ENCODE measurements at places on chromosomes 16 and 17. TPM values are rescaled to one million over a fixed set of nuclear protein-coding genes. Genes with fewer than 3 reads are reported as not detected.
A peak's percentile ranks its signal among the peaks of the same experiment; 100 is the strongest.

BRD7 gene
- total RNA-seq: 59.1 TPM

HSD11B2 gene
- 29.1 TPM for total RNA-seq

MYH1 gene
- total RNA-seq: 0.52 TPM

SCO1 gene
- 33.4 TPM for total RNA-seq

KDM8 gene
- total RNA-seq: 14.8 TPM

GRCh38 chr17:79007504-79008381 is 1.8 kb downstream of the CANT1 start:
- no peak for DNase-seq

DNA sequence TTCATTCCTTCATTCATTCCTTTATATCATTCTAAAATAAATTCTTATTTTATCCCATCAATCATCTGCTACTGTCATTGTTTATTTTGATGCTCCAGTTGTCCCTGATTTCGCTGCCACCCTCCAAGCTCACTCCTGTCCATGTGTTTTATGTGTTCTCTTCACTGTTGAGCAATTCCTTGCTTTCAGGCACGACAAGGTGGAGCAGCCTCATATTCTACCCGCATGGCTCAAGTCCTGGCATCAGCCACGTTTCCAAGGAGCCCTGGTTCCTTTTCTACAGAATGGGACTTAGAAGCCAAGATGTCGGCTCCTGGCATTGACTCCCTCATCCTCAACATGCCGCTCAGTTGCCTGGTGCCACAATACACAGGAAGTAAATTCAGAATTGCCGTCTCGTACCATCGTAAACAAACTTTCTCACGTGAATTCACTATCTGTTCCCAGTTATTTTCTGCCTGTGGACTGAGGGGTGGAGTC is 139.0 kb downstream of the RPTOR start:
- DNase-seq: no peak

DNA sequence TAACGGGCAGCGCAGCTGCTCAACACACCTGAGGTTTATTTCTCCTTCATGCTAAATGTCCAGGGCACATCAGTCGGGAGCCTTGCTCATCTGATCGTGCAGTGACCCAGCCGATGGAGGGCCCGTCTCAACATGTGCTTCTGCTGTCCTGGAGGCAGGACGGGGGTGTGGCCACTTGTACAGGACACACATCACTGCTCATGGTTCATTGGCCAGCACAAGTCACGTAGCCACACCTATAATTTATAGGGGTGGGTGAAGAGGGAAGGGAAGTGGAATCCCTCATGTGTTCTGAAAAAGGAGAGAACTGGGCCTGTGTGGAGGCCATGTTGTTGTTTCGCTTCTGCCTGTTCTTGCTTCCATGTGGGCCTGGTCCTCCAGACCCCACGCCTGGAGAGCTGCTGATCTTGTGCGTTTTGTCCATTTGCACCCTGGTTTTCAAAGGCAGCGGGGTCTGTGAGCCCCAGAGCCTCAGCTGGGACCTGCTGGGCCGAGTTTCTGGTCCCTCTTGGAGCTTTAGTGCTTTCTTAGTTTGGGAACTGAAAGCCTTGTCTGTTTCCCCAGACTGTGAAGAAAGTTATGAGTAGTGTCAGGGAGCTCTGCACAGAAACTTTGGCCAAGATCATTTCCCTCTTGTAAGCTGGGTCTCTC is 60.5 kb downstream of the CMIP start:
- DNase-seq: no peak

GRCh38 chr17:75289832-75290337 is 652 bp upstream of the SLC25A19 start:
- DNase-seq: peak; percentile 64

- DNase-seq: no peak
These were observed 5.6 kb upstream of the ACSF3 start for GRCh38 chr16:89087922-89088497.

- DNase-seq: no peak
These were observed 37.4 kb upstream of the LONP2 start for GRCh38 chr16:48206594-48207242.

DNA sequence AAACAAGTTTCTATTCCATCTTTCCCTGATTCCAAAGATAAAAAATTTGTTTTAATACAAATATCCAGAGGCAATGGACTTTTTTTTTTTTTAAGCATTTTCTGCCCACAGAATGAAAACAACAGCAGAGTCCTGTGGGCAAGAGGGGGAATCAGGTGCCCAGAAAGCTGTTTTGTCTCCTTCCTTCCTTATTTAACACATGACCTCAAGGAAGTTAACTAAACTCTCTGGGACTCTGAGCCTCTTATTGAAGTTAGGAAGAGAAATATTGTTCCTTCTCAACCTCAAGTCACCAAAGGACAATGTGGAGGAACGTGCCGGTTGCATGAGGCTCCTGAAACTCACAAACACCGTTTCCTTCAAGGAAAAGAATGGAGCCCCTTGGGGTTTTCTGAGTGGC is 34.9 kb downstream of the LITAF start:
- DNase-seq: no peak

GRCh38 chr16:87483481-87483880 is 9.3 kb downstream of the ZCCHC14 start:
- no peak for DNase-seq
